Spinal cord (tissue), 10 donors: ENCODE measurements at places on chromosomes 7 and 10. TPM values are rescaled to one million over a fixed set of nuclear protein-coding genes. Genes with fewer than 3 reads are reported as not detected.

Gene LRRC4
- total RNA-seq: 16.1 TPM

Gene UPF2
- total RNA-seq: 24.2 TPM

Gene AIFM2
- 3.3 TPM for total RNA-seq

Gene EPDR1
- total RNA-seq: 62.4 TPM

Gene ADRA2A
- 6.2 TPM for total RNA-seq

Gene FAM171A1
- 28.7 TPM for total RNA-seq

Gene NEUROD6
- 8.0 TPM for total RNA-seq

Gene TBC1D12
- 22.5 TPM for total RNA-seq

Gene THSD7A
- total RNA-seq: 50.5 TPM

Gene FXYD4
- total RNA-seq: not detected

Gene MOSPD3
- total RNA-seq: 15.2 TPM

Gene SP4
- 19.2 TPM for total RNA-seq

Gene PLXNA4
- 29.7 TPM for total RNA-seq

Gene HERPUD2
- 21.7 TPM for total RNA-seq

Gene ANKRD1
- total RNA-seq: 0.17 TPM

Gene ACTL6B
- total RNA-seq: 35.2 TPM

Gene LHPP
- 19.8 TPM for total RNA-seq

Gene GHRHR
- 2.7 TPM for total RNA-seq

Gene ODAD2
- total RNA-seq: 6.8 TPM

Gene ZNF503
- total RNA-seq: 6.4 TPM

Gene C10orf53
- total RNA-seq: 0.11 TPM

Gene BMPR1A
- total RNA-seq: 84.0 TPM

Gene GIMAP7
- 3.3 TPM for total RNA-seq

Gene CCDC71L
- total RNA-seq: 8.9 TPM

Gene FAM3C
- 46.7 TPM for total RNA-seq
